ENCODE measurements at places on chromosomes 5 and 9. TPM values are rescaled to one million over a fixed set of nuclear protein-coding genes. Genes with fewer than 3 reads are reported as not detected.

- no peak for DNase-seq
Measured at GRCh38 chr9:16743375-16743774, 127.1 kb downstream of the BNC2 start.

- no peak for DNase-seq
Measured at GRCh38 chr5:11946317-11946716, 42.1 kb upstream of the CTNND2 start.

DNA sequence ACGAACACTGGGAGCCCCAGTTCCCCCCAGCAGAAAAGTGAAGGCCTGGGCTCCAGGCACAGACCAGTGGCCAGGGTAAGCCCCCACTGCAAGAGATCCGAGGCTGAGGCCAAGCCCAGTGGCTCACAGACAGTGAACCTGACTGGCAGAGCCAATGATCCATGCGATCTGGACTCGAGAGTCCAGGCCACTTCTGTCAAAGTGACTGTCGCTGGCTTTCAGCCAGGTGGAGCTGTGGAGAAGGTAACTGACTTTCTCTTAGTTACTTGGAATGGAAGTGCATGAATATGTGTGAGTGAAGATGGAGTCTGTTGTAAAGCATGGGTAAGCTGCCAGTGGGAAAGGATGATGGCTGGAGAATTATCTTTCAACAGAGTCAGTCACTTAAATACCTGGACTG is 99.7 kb downstream of the GOLPH3 start:
- no peak for DNase-seq

DNA sequence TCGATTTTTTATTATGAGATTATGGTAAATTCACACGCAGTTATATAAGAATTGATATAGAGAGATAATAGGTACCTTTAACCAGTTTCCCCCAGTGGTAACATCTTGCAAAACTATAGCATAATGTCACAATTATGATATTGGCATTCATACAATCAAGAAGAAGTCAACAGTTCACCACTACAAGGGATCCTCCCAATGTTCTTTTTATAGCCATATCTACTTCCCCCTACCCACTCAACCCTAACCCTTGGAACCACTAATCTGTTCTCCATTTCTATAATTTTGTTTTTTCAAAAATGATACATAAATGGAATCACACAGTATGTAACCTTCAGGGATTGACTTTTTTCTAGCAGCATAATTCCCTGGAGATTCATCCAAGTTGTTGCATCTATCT is 9.8 kb downstream of the ACTL7B start:
- DNase-seq: no peak

SPOCK1 gene
- total RNA-seq: 0.54 TPM

RANBP3L gene
- total RNA-seq: 0.18 TPM

GRCh38 chr9:134602547-134603362 is 38.8 kb upstream of the COL5A1 start:
- DNase-seq: no peak

DNA sequence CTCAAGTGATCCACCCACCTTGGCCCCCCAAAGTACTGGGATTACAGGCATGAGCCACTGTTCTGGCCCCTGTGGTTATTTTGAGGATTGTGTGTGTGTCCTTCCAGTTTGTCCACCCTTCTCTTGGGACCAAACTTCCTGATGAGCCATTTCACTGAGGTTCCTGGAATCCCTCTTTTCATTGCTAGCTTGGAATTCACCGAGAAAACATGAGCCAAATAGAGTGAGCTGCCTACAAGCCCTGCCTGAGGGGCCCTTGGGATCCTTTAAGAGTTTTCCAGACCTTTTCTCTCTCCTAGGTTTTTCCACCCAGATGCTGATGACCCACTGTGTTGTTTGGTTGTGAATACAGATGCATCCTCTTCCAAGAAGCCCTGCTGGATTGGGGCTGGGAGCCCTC is 13.2 kb upstream of the KIF12 start:
- no peak for DNase-seq
